Right renal pelvis (tissue), 4 donors: ENCODE measurements at places on chromosomes 1 and 21. TPM values are rescaled to one million over a fixed set of nuclear protein-coding genes. Genes with fewer than 3 reads are reported as not detected.

GRCh38 chr1:22077728-22078127 is 25.2 kb downstream of the CDC42 start:
- DNase-seq: no peak

- peak; percentile 14 for DNase-seq
Measured at GRCh38 chr1:69737527-69738185, 169.9 kb downstream of the LRRC7 start.

DNA sequence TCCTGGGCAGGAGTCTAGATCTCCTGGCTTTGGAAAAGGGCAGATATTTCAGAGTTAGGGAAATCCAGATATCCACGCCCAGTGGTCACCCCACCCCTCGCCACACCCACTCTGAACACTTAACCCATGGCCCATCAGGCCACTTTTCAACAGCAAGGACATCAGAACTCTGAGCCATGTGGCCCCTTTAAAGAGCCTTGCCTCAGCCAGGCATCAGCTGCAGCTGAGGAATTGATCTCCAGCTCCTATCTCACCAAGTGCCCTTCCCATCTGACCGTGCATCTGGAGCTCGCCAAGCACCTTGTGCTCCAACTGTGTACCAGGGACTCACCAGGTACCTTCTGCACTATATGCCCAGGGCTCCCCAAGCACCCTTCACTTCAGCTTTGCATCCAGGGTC is 20.2 kb upstream of the SH2D2A start:
- no peak for DNase-seq

DNA sequence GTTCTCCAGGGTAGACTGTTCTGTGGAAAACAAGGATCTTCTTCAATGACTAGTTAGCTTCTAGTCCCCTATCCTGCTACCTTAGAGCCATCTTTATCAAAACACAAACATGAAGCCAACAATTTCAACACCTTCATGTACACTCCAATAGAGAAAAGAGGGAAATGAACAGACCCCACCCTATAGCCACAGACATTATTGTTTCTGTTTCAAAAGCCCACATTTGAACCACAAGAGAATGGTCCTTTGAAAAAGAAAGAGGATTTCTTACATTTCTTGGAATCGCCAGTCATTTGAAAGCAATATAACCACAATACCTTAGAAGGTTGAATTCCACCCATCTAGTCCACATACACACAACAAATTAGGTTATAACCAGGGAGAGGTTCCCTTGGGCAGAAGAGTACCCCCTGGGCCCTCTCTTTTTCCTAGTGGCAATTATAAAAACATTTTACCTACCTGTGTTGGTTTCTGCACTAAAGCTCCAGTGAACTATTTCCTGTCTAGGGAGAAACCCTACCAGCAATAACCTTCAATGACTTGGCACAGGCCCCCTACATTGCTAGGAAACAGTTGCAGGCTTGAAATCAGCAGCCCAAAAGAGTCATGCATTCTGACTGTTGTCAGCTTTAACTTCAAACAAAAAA is 2.7 kb upstream of the LPGAT1 start:
- no peak for DNase-seq

DNA sequence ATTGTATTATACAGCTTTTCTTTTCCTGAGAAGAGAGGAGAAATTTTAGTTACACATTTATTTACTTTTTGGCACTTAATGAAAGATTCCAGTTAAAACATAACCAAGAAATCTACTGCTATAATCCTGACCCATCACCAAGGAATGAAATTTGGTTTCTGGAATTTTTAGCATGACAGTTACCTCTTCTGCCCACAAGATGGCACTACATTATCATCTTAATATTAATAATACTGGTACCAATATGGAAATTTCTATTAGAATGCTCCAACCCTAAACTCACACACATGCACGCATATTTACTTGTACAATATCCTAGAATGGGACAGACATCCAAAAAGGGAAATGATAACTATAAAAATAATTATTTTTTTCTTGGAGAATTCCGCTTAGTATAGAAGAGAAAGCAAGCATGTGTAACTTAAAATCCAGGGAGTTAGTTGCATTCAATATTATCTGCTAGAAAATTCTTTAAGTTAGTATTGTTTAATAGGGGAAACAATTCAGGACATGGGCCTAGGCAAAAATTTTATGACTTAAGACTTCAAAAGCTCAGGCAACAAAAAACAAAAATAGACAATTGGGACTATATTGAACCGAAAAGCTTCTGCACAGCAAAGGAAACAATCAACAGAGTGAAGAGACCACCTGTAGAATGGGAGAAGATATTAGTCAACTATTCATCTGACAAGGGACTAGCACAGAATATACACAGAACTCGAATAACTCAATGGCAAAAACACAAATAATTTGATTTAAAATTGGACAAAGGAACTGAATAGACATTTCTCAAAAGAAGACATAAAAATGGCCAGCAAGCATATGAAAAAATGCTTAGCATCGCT is 37.4 kb downstream of the MAP3K21 start:
- DNase-seq: no peak

DNA sequence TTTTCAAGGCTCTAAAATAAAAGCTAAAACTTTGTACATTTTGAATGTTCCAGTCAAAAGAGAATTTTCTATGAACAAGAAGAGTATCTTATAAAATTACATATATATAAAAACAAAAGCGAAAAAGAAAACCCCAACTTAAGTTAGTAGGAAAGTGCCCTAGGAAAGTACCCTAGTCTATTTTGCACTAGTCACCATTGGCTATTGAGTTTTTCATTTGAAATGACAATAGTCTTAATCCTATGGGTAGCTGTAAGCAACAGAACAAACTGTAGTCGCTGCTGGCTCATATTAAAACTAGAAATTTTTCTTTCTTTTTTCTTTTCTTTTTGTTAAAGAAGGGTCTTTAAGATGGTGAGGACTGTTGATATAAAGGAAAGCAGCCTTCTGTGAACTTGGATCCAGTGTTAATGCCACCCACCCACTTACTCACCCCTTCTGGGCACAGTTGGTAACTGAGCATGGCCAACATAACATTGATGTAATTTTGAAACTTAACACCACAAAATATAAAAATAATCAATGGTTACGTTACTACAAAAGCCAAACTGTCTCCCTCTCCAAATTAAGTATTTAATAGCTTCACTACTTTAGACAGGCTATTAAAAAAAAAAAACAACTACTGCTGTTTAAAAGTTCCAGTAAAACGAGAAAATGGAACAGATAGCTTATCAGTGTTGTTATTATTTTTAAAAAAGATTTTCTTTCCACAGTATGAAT is 177.0 kb downstream of the EIF4G3 start:
- no peak for DNase-seq

DNA sequence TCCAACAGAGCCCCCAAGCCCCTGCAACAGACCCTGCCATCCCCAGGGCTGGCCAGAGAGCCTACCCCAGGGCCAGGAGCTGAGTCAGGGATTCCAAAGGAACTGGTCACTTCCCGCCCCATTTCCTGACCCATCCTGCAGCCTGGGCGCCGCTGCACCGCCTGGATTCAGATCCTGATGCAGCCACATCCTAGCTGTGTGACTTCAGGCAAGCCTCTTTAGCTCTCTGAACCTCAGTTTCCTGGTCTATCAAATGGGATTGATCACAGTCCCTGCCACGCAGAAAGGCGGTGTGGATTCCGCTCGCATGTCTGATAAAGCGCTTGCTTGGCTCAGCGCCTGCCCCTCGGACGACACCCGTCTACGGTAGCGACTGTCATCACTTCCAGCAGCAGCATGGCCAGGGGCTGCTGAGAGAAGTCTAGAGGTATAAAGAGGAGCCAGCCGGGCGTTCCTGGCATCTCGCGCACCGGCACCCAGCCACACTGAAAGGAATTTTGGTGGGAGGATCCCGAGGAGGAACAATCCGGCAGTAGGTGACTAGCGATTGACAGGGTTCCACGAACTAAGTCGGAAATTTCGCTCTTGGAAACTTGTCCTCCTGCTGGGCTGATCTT is 10.1 kb downstream of the EPHA2 start:
- DNase-seq: no peak

- peak; percentile 72 for DNase-seq
Measured at GRCh38 chr1:109493805-109494539, at the start of gene CYB561D1. Gene CYB561D1, plus strand, starts transcription at chr1:109494094. Its CDS starts 46 bp downstream, at chr1:109494140.

DNA sequence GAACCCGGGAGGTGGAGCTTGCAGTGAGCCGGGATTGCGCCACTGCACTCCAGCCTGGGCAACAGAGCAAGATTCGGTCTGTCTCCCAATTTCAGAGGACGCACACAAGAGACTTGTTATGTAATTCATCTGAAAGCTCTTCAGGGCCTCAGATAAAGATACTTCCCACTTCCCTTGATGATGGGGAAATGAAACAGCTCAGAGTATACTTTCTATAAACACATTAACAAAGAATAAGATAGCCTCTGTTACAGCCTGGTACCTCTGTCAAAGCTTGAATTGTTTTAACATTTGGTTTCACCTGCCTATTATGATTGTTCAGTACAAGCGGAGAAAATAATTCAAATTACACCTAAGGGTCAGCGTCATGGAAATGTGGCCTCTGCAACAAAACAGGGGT is 622.9 kb upstream of the ADGRL4 start:
- no peak for DNase-seq

DNA sequence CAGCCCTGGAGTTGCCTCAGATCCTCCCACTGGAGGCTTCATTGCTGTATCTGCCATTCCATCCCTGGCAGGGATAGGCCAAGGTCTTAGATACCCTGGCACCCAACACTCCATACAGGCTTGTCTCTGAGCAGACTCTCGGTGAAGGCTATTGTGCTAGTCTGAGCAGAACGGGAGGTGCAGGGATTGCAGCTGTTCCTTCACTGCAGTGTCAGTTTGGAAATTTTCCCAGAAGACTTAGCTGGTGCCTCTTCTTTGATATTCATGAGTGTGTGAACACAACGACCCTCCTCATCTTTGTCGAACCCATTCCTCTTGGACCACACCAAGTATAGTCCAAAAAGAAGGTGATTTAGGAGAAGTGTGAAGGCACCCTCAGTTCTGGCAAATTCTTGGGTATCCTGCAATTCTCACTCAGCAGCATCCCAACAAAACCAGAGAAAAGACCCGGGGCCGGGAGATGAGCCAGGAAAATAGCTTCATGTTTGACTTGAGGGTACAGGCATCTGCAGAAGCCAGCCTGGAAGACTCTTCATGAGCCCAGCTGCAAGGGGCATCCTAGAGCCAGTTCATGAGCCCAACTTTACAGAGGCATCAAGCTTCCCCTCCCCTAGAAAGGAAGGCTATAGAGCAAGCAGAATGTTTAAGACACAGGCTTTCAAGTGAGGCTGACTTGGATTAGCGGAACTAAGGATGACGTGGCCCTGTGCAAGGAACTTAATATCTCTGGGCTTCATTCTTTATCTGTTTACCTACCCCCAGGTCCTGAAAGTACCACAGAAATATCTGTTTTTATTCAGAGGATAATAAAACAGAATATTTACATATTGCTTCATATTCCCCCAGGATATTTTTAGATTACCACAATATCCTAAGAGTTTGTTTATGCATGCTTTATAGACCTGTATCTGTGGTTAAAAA is 38.8 kb upstream of the HAO2 start:
- no peak for DNase-seq

DNA sequence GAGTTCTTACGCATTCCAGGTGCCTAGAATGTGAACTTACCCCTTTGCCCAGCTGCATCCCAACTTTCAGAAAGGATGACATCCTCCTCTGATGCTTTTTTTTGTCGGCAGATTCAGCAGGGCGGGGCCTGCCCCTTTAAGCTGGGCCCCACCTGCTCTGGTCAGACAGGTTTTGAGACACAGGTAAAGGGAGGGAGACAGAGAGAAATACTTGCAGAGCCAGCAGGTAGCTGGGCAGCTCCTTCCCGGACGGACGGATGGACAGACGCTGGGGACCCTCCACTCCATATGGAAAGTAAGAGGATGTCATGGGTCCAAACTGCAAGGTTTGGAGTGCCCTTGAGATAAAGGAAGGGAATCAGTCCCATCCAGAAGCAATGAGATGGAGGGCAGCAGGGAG is at the start of gene TMEM79:
TSS of gene TMEM79 (plus strand) at position 214 of the 400 bp plus-strand sequence. CDS start 902 bp downstream, outside the sequence.
- DNase-seq: no peak

DNA sequence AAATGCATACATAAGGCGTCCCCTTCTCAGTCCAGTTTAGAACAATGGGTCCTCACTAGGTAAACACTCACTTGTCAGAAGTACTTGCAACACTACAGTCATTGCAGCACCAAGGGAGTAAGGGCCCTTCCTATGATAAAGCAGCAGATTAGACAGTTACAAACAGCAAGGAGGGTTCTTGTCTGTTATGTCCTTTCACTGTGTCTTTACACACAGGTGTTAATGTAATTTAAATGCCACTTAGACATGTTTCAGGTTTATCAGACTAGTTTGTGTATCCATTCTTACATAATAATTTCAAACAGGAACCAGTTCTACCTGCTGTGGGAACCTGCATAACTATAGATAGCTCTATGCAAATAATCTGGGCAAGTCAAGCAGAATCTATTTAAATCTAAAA is 105.6 kb upstream of the USH2A start:
- no peak for DNase-seq

DNA sequence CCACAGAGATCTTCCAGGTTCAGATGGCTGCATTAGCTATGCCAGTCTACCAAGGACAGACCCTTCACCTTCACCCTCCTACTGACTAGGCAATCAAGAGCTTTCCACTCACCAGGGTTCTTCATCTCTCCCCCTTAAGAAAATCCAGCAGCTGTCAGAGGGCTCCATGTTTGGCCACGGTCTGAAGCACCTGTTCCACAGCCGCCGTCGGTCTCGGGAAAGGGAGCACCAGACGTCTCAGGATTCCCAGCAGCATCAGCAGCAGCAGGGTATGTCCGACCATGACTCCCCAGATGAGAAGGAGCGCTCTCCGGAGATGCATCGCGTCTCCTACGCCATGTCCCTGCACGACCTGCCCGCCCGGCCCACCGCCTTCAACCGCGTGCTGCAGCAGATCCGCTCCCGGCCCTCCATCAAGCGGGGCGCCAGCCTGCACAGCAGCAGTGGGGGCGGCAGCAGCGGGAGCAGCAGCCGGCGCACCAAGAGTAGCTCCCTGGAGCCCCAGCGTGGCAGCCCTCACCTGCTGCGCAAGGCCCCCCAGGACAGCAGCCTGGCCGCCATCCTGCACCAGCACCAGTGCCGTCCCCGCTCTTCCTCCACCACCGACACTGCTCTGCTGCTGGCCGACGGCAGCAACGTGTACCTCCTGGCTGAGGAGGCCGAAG is 13.8 kb downstream of the TMCC2 start:
- DNase-seq: no peak

GRCh38 chr1:208349694-208350330 is 105.6 kb upstream of the PLXNA2 start:
- no peak for DNase-seq

GRCh38 chr1:215005078-215005477 is 77.5 kb upstream of the KCNK2 start:
- DNase-seq: no peak

- DNase-seq: no peak
Measured at GRCh38 chr1:172286629-172287076, 133.8 kb upstream of the C1orf105 start.

GRCh38 chr1:31297277-31298247 is 730 bp downstream of the ZCCHC17 start:
- DNase-seq: no peak

Gene TBX19
- 2.2 TPM for polyA plus RNA-seq

Gene MAP1LC3C
- 1.5 TPM for polyA plus RNA-seq

Gene WNT2B
- polyA plus RNA-seq: 4.4 TPM

Gene CYP4Z1
- 0.77 TPM for polyA plus RNA-seq

Gene B3GALT6
- polyA plus RNA-seq: 23.0 TPM

Gene ARHGAP29
- polyA plus RNA-seq: 89.8 TPM

Gene GPR153
- 7.2 TPM for polyA plus RNA-seq

Gene OPTC
- polyA plus RNA-seq: not detected

Gene CD164L2
- 0.14 TPM for polyA plus RNA-seq

Gene CHRM3
- polyA plus RNA-seq: 7.2 TPM

Gene NOTCH2
- polyA plus RNA-seq: 144 TPM
